ENCODE measurements at places on chromosomes 2 and 18.

- no peak for DNase-seq
These were observed 20.1 kb downstream of the CASP8 start for GRCh38 chr2:201280191-201281040.

GRCh38 chr2:176056406-176056805 lies 27.4 kb downstream of the EVX2 start:
- DNase-seq, result no peak

GRCh38 chr2:65142515-65142914 lies 12.6 kb upstream of the RAB1A start:
- no peak for DNase-seq

GRCh38 chr18:35703043-35703688 lies 121.6 kb downstream of the GALNT1 start:
- DNase-seq, result no peak

DNA sequence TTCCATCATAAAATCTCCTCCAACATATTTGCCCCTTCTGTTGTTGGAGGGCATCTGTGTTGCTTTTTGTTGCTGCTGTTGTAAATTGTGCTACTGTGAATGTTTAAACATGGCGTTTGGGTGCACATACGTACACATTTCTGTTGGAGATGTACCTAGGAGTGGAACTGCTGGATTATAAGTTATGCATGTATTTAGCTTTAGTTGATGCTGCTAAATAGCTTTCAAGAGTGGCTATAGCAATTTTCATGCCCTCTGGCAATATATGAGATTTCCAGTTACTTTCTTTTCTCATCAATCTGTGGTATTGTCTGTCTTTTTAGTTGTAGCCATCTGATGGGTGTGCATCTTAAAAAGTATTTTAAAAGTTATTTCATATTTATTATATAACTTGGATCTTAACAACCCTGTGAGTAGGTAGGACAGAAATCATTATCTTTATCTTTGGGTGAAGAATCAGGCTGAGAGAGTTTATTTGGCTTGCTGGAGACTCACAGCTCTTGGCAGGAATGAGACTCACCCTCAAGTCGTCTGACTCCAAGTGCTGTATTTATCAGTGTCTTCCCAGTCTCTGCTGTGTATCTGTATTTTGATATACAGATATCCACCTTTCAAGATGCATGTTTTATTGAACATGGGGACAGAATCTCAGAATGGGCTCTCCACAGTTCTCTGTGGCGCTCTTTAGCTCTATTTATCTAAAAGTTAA lies 16.9 kb downstream of the ZNF236 start:
- no peak for DNase-seq

DNA sequence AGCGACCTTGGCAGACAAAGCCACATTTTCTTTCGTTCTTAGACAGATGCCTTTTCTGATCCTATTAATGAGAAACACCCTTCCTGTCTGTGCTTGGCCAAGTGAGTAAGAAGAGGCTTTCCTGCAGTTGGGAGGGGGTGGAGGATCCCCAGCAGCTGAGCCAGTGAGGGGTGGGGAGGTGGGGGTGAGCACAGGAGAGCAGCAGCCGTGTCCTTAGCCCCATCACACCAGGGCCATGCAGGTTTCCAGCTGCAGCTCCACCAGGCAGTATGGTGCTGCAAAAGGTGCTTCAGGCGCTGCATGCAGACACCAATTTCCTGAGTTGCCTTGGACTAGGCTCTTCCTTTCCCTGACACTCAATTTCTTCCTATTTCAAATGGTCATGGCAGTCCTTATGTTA lies 123.3 kb upstream of the SIX2 start:
- DNase-seq, result no peak

DNA sequence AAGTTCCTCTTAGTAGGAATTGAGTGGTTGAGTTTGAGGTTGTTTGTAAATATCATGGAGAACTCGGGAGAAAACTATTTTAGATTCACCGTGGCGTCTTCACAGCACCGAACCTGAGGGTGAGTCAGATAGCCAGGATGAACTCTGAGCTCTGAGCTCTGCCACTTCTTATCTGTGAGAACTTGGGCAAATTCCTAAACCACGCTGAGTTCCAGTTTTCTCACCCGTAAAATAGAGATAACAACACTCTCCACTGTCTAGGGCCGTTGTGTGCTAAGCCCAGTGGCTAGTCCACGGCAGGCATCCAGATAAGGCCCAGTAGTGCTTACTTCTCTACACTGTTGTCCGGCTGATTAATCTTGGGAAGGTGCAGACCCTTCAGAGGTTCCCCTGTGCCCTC lies 7.0 kb downstream of the KIF5C start:
- DNase-seq, result no peak

GRCh38 chr2:217636991-217637561 lies 365.7 kb downstream of the TNS1 start:
- DNase-seq, result no peak

DNA sequence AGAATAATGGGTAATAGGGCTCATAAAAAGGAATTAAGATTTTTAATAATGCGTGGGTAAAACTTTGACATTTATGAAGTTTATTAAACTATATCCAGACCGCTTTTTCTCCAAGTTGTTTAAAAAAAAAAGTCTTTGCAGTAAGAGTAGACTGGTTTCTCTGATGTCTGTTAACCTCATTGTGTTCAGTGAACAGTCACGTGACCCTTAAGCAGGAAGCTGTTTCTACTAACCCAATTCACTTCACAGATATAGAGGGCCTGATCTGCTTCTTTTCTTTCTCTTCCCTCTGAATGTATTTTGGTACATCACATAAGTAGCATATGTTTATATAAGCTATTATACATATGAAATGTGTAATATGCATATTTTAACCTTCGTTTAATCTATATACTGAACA lies 1011.3 kb upstream of the CELF4 start:
- DNase-seq, result no peak

DNA sequence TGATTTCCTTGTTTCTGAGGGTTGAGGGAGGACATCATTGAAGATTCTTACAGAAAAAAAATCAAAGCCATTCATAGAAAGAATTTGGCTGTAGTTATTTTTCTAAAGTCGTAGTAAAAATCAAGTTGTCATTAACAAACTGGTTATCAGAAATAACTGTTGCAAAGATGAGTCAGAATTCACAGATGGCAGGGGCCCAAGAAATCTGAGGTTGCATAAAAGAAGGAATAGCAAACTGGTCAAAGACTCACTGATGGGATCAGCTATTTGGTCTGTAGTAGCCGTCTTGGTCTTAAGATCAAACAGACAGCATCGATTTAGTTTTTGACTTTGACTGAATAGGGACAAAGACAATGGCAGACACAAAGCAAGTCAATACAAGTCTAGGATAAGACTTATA lies 334.3 kb downstream of the FIGN start:
- no peak for DNase-seq

DNA sequence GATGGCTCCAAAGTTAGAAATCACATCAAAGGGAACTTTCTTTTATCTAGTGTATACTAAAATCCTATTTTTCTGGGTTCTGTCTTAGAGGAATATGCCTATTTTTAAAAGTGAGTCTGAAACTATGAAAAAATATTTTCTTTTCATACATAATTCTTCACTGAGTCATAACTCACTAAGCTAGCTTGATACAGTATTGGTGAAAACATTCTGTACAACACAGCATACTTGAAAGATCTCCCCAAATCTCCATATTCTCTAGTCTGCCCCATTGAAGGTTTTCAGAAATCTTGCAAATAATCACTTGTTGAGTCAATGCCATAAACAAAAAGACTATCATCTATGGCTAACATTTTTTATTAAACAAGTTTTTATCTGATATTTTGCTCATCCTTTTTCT lies 44.5 kb downstream of the COL3A1 start:
- DNase-seq, result no peak

DNA sequence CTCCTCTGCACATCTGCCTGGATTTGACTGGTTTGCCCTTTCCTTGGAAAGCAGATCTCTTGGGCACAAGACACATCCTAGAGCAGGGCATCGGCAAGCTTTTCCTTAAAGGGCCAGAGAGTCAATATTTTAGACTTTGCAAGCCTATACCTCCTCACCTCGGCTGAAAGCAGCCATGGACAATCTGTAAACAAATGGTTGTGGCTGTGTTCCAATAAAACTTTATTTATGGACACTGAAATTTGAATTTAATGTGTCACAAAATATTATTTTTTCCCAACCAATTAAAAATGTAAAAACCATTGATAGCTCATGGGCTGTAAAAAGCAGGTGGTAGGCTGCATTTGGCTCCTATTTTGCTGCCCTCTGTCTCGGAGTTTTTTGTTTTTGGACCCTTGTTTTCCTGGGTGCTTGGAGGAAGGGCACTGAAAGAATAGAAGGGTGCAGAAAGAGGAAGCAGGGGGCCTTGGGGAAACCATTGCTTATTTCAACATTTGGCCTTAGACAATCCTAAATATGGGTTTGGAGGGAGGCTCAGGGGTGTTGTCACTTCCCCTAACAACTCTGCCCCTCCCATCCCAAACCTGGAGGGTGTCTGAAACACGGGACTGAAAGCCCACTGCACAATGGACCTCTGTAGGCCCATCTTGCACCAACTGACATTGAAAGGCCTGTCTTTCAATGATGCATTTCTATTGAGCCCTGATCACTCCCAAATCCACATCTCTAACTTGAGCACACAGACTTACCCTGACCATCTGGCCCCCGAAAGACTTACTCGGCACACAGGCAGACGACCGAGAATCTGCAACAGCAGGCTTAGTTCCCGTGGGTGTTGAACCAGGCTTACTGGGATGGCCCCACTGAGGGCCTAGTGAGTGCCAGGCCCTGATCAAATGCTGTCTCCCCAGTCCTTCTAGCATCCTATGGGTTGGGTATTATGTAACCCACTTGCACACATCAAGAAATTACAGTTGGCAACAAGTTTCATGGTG lies 7.1 kb upstream of the ZFP36L2 start:
- DNase-seq, result peak; percentile 70

DNA sequence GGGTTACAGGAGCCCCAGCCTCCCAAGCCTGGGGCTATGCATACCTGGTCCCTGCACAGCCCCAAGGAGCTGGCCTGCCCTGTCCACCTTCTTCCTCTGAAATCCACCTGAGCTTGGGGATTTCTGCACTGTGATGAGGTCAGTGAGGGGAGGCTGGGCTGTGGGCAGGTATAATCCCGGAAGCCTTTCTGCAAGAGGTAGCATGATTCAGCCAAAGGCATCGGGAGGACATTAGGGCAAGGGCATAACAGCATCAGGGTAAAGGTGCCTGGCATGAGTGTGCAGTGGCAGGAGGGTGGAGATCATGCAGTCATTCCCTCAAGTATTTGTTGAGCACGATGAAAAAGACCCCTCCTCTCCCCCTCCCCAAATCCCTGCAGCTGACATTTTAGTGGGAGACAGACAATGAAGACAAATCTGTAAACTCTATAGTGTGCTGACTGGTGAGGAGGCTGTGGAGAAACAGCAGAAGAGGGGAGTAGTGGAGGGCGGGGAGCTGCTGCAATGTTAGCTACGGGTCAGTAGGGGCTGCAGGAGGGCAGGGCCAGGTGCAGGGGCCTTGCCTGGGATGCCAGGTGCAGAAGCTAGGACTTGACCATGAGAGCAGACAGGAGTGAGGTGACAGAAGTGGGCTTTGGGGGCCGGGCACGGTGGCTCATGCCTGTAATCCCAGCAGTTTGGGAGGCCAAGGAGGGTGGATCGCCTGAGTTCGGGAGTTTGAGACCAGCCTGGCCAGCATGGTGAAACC lies 18.7 kb downstream of the ZFP36L2 start:
- DNase-seq, result no peak

GRCh38 chr18:80154293-80154692 lies 45.2 kb downstream of the ADNP2 start:
- peak; percentile 68 for DNase-seq
